ENCODE measurements at places on chromosomes 4 and X.

DNA sequence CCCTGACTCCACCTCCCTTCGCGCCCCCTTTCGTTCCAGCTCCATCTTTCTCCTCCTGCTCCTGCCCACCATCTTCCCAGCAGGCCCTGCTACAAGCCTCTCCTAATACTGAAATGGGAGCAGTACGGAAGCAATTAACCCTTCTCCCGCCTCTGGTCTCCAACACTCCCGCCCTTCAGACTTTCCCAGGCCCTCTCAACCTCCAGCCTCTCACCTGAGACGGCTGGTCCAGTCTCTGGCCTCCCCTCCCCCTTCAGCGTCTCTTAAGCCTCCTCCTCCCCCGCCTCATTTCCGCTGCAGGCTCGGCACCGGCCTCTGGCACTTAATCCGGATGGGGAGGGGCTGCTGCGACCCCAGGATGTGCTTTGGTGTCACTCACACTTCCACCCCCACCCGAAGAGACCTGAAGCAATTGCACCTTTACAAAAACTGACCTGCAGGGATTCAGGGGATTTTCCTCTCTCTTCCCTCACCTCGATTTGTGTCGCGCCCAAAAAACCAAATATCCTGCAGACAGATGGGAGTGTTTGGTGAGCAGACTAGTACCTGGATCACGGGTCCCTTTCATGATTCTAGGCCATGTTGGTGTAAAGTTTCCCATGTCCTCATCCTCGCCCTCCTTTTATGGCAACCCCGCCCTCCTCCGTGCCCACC lies 657 bp downstream of the TCEAL8 start:
- DNase-seq = no peak

DNA sequence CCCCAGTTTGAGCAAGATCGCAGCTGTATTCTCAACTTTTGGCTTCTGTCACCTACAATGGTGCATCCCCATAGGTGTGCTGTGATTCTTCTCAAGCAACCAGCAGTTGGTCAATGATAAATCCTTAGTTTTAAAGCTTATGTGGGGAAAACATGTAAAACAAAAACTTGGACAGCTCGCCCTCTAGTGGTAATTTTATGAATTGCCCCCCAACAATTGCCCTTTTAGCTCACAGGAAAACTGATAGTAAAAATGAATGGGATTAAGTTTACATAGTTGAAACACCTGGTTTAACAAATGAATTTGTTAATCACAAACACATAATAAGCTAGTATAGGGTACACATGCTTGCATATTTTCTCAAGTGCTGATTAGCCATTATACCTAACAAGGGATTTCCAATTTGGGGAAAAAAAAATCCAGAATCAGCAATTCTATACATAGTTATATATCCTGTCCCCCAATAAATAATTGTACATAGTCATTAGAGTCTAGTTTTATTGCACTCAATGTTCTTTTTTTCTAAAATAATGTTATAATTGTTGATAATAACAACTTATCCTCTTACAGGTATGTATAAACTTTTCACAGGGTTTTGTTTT lies 30.1 kb downstream of the TEX13A start:
- DNase-seq = no peak

- no peak for DNase-seq
Measured at GRCh38 chrX:117973110-117973807, 143.4 kb downstream of the KLHL13 start.

DNA sequence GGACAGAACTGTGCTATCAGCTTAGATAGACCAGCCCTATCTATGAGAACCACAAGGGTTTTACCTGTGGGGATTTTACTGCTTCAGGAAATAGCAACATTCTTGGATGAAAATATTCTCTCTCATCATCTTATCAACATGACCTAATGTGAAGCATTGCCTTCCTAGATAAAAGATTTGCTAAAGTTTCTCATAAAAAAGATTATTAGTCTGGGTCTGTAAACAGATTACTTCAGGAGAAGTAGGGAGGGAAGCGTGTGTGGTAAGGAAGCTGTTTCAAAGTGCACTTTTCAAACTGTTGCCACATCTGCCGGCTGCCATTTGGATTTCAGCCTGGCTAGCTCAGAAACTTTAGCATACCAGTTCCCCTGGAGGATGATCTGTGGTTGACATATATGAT lies at the start of gene NOX1:
TSS of gene NOX1 (minus strand) at position 35 of the 400 bp plus-strand sequence. CDS start 220 bp downstream, outside the sequence.
- DNase-seq = no peak

DNA sequence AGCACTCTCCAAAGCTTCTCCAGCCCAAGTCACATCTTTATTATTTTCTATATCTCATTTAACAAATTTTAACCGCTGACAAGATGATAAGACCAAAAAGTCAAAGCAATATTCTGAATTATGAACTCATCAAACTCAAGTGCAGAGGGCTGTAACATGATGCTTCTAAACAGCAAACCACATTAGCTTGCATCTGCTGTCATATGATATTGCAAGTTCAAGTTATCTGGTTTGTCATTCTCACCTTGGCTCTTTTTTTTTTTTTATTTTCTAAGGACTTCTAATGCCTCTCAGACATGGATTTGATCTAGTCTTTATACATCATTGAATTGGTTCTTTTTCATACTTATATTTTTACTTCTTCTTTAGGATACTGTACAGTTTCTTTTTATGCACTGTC lies 93.4 kb downstream of the SLC10A7 start:
- no peak for DNase-seq

- DNase-seq = no peak
Measured at GRCh38 chr4:154120690-154121345, 331.9 kb upstream of the SFRP2 start.

DNA sequence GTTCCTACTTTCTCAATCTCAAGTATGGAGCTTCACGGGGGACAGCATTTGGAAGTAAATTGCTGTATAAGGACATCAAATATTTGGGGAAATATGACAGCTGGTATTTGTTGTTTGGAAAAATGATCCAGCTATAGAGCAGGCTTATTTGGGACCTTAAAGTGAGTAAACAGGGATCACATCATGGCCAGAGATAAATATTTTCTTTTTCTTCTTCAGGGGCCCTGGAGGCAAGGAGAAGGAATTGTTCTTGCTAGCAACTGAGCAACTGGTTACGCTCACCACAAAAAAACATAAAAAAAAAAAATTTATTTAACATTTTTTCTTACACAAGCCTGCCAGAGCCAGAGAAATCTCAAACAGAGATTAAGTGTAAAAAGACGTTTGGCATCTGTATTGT lies 277.2 kb upstream of the UGT8 start:
- no peak for DNase-seq

DNA sequence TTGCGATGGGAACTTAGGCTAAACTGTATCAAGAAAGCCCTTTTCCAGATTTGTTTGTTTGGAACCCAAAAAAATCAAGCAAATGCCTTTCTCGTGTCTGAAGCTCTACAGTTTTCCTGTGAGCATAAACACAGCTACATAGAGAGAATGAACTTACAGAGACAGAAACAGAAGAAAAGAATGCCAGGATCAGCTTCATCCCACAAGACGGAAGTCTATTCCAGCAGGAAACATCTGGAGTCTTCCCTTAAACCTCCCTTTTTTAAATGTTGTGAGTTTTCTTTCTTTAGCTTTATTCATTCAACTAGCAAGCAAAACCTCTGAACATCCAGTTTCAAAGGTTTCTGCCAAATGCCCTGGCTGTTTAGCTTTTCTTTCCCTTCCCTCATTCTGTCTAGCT lies 32.6 kb upstream of the ZFP42 start:
- DNase-seq = no peak

Data from Right ventricle myocardium inferior (tissue), 1 donor.